ENCODE measurements at places on chromosomes 6 and 20.
A peak's percentile ranks its signal among the peaks of the same experiment; 100 is the strongest.

GRCh38 chr6:7401075-7401474 is 11.5 kb downstream of the RIOK1 start:
- no peak for DNase-seq

GRCh38 chr6:160891690-160892089 is 99.9 kb upstream of the MAP3K4 start:
- DNase-seq: no peak

DNA sequence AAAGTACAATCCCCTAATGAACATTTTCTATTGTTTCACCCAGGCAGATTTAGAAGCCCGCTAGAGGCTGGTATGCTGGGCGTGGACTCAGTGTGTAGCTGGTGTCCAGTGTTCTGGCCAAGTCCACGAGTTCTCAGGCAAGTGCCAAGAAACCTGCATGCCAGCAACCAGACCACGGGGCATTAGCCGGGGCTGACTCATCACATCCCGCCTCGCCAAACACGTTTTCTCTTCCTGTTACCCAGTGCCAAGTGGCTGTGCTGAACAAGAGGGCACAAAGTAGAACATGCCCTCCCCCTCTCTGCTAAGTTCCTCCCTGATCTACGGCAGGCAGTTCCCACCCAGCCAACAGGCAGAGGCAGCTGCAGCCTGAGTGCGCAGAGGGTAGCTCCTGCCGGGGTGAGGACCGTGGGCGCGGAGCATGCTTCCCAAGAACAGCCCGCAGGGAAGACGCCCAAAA is 29.6 kb downstream of the RAMACL start:
- peak; percentile 7 for DNase-seq

DNA sequence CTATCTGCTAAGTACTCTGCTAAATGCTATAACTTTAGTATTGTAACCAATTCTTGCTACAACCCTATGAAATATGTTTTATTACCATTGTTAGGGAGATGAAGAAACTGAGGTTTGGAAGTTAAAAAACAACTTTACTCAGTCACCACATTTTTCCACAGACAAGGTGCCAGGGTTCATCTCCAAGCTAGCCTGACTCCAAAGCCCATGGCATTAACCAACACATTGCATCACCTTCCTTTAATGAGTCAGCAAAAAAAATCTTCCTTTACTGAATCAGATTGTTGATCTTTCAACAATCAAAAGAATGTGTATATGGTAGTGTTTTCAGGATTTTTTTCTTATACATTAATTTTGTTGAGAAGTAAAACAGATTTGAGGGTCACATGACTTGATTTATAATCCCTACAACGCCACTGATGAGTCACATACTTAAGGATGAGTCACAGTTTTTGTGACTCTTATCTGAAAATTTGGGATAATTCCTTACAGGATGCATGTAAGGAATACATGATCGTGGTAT is 41.5 kb downstream of the MAN1A1 start:
- no peak for DNase-seq

DNA sequence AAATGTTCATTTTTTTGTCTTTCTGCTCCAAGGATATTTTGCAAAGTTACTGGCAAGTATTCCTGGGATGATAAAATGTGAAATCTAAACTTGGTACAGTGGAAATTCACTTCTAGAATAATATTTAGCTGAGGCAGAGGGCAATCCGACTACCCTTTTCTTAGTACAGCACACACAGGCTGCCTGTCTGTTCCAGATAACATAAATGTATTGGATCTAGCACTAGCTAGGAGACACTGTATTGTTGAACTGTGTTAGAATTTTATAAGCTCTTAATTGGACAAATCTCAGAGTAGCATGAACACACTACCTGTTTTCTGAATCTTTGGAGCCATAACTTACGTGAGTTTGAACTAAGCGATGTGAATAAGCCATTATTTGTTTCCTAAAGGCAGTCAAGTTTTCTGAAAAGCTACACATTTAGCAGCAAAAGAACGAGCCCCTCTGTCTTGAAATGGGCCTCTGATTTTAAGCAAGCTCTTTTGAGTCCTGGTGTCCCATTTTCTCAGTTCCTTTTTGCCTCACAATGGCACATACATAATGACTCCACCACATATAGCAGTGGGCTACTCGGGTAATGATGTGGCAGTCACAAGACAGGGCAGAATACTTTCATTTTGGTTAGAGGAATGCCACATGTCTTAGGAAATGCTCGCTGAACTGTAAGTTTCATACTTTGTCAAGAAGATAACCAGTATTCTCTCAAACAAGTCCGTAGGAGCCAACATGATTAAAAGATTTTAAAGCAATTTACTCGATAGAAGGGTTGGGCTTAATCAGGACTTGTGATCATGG is 116.5 kb upstream of the ESR1 start:
- DNase-seq: peak; percentile 56

- no peak for DNase-seq
These were observed 213.9 kb downstream of the SOD2 start for GRCh38 chr6:159479146-159479545.

GRCh38 chr6:148463671-148464070 is 121.0 kb downstream of the SASH1 start:
- DNase-seq: no peak

- no peak for DNase-seq
These were observed 3.3 kb downstream of the MGME1 start for GRCh38 chr20:17972121-17972520.
